GM06990 (cell line): ENCODE measurements at places on chromosomes 3 and 15.

GRCh38 chr3:28232659-28233058 is 8.8 kb upstream of the CMC1 start:
- DNase-seq, result no peak

- DNase-seq, result no peak
Measured at GRCh38 chr3:23115171-23115877, 87.8 kb upstream of the UBE2E2 start.

- no peak for DNase-seq
Measured at GRCh38 chr15:52734329-52734728, 55.1 kb upstream of the ATOSA start.

DNA sequence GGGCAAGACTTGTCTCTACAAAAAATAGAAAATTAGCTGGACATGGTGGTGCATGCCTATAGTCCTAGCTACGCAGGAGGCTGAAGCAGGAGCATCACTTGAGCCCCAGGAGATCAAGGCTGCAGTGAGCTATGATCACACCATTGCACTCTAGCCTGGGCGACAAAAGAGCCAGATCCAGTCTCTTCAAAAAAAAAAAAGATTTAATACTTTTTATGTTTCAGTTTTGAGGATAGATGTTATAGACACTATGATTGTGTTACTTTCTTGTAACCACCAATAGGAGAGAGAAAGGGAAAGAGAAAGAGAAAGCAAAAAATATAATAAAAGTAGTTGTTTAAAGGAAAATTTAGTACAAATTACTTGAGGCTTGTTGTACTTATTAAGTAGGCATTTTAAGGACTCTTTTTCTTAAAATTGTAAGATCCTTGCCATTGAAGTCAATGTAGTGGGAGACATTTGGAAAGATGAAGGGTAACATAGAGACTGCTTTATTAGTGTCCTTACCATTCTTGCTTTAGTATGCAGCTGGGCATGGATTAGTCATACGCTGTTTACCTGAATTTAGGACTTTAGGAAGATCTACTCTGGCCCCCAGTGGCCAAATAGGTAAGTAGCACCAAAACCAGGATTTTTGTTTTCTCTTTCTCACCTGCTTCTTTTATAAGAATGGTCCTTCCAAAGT is 35.1 kb upstream of the ZDHHC23 start:
- DNase-seq, result peak; percentile 19

- DNase-seq, result no peak
Measured at GRCh38 chr3:167958141-167958540, 137.6 kb downstream of the GOLIM4 start.

GRCh38 chr3:59573911-59574310 is 524.1 kb upstream of the CFAP20DC start:
- DNase-seq, result no peak

DNA sequence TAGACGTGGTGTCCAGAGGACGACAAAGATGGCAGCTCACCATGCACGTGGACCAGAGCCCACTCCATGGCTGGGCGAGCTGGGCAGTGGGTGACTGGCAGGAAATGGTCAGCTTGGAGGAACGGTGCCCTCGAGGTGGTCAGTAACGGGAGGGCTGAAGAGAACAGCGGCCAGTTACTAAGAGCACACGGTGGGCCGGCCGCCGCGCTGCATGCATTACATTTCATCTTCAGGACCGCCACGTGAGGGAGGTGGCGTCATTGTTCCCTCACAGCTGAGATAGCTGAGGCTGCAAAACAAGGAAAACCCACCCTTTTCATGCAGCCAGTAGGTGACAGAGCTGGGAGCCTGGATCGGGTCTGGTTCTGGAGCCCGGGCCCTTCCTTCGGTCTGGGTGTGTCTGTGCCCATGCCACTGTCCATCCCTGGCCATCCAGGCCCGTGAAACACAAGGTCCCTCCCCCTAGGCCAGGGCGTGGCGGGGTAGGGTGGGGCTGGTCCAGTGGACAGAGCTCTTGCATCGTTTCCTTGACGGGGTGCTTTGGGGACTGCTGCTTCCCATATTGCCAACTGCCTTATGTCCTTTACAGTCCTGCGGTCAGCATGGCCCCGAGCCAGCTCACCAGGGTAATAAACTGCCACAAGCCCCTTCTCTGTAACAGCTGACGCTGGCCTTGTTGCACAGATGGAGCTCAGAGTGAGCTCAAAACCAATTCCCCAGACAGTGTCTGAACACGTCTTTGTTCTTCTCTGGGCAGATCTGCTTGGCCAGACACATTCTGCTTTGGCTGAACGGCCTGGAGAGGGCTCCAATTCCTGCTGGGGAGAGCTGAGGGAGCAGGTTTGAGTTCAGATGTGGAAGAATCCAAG is 51.8 kb downstream of the RGMA start:
- DNase-seq, result no peak
